NCI-H69 (cell line): ENCODE measurements at places on chromosomes 4 and X.
A peak's percentile ranks its signal among the peaks of the same experiment; 100 is the strongest.

- DNase-seq: no peak
These were observed 1872.6 kb downstream of the ARAP2 start for GRCh38 chr4:34371676-34372075.

DNA sequence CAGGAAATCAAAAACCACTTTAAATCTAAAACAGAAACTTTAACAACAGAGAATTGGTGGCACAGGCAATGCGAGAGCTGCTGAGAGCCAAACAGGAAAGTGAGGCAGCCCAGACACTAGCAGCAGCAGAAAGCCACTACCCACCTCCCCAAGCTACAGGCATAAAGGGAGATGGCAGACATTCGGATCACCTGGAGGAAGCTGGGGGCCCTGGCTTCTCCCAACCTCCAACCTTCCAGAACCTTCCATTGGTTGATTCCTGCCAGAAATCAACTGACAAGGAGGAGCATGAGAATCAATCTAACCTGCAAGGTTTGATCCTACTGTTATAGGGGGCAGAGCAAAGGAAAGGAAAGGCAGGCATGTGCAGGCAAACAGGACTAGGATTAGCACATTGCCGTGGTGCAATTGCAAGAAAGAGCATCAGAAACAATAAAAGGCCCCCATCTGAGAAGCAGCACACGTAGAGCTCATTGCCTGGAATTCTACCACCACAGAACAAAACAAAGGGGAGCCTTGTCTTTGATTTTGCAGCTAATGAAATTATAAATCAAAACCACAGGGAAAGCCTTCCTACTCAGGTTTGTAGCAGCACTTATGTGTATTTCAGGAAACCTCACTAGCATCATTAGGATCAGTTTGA lies 427.3 kb upstream of the RASGEF1B start:
- DNase-seq: no peak

GRCh38 chr4:40577588-40578253 lies 51.9 kb downstream of the RBM47 start:
- DNase-seq: no peak

GRCh38 chr4:55865228-55865806 lies 11.9 kb downstream of the EXOC1 start:
- no peak for DNase-seq

- DNase-seq: no peak
These were observed 12.1 kb downstream of the HEPH start for GRCh38 chrX:66176134-66176533.

DNA sequence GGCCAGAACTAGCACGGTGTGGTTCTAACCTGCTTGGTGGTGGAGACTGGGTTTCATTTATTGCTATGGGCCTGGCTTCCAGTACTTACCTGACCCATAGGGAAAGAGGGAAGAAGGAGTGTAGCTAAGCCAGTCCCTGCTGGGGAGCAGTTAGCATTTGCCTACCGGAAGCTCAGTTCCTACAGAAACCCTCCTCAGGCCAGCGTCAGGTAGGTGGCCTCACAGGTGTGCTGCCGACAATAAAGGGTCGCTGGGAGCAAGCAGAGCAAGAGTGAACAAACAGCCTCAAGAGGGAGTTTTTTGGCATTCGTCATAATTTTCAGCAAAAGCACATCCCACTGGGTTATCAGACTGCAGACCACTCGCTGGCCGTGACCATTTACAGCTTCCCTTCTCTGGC lies 740.6 kb upstream of the TENM3 start:
- peak; percentile 66 for DNase-seq

DNA sequence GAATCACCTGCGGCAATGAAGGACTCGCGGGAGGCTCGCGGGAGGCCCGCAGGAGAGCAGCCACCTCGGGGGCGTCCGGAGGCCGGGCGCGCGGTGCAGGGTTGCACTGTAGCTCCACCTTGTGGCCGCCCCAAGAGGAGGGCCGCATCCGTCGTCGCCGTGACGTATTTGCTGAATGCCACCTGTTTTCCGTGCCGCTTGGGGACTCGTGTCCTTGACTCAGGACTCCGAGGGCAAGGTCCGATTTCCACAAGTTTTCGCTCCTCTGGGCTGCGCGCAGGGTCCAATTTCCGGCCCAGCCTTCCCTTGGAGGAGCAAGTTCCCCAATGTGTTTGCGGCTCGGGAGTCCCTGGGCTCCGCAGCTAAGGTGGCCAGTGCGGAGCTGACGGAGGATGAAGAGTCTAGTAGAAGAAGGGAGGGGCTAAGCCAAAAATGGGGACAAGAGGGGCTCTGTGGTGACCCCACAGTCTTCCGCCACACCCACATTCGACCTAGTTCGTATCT lies 10.7 kb upstream of the DLG3 start:
- peak; percentile 80 for DNase-seq
